D341Med (cell line): ENCODE measurements at places on chromosomes 4 and X.
A peak's percentile ranks its signal among the peaks of the same experiment; 100 is the strongest.

- DNase-seq, result no peak
Measured at GRCh38 chrX:132114607-132115006, 13.2 kb downstream of the FRMD7 start.

- DNase-seq, result no peak
Measured at GRCh38 chr4:151439320-151439719, 30.3 kb downstream of the FHIP1A start.

DNA sequence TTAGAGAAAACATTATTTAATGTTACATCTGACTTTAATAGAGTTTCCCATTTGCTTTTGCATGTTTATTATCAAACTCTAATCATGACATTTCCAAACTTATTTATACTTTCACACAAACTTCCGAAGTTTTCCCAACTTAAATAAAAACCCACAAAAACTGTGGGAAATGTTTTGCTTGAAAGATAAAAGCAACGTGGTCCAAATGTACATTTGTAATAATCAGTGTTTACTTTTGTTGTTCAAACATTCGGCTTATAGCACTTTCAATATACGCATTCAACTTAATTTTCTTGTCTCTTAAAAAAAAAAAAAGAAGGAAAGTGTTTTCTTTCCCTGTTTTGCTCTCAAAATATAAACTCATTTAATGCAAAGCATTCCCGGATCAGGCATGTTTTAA lies 51.0 kb downstream of the STX18 start:
- no peak for DNase-seq

- no peak for DNase-seq
Measured at GRCh38 chr4:102569200-102569599, 68.0 kb downstream of the NFKB1 start.

- no peak for DNase-seq
Measured at GRCh38 chr4:20297261-20297660, 45.6 kb downstream of the SLIT2 start.

DNA sequence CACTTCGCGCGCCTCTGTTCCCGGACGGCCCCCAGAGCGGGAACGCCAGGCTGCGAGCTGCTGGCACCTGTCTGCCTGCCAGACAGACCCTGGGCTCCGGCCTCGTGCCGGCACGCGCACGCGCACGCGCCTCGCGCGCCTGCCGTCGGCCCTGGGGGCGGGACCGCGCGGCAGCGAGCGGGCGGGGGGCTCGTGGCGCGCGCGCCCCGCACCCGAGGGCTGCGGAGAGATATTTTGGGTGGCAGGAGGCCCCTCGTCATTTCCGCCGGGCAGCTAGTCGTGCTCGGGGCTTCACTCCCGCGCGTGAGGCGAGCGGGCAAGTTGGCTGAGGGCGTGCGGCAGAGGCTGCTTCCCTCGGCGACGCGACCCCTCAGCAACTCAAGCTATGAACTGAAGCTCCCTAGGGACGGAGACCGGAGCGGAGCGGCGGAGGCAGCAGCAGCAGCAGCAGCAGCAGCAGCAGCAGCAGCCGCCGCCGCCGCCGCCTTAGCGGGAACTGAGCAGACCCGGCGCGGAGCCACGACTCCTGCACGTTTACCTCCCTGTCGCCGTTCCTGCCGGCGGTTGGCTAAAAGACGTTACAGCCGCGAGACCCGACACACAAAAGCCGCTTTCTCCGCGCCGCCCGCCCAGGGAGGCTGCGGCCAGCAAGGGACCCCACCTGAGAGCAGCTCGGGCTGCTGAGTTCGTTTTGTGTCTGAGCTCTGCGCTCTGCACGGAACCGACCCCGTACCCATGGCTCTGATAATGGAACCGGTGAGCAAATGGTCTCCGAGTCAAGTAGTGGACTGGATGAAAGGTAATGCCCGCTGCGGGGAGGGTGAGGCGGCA lies at the start of gene CNKSR2:
TSS of gene CNKSR2 (plus strand) at position 256 of the 831 bp plus-strand sequence. CDS start at position 736, 480 bp downstream.
- peak; percentile 91 for DNase-seq

DNA sequence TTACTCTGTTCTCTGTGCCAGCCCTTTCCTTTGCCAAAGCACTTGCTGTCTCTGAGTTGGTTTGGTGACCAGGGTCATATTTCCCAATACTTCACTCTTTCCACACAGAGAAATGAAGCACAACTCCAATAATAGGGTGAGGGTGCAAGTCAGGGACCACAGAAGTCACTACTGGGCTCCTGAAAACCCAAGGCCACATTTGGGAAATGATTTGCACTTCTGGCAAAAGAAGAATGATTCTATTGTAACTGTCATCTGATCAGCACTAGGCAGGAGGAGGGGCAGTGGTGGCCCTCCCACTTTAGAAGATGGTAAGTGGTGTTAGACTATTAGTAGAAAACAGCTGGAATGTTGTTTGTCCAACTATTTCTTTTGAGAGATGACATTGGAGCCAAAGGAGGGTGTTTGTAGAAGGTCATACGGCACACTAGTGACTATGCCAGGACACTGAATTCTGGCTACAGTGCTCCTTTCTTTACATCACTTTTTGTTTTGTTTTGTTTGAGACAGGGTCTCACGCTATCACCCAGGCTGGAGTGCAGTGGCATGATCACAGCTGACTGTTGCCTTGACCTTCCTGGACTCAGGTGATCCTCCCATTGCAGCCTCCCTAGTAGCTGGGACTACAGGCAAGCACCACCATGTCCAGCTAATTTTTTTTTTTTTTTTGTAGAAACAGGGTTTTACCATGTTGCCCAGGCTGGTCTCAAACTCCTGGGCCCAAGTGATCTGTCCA lies 10.8 kb upstream of the HADH start:
- no peak for DNase-seq

DNA sequence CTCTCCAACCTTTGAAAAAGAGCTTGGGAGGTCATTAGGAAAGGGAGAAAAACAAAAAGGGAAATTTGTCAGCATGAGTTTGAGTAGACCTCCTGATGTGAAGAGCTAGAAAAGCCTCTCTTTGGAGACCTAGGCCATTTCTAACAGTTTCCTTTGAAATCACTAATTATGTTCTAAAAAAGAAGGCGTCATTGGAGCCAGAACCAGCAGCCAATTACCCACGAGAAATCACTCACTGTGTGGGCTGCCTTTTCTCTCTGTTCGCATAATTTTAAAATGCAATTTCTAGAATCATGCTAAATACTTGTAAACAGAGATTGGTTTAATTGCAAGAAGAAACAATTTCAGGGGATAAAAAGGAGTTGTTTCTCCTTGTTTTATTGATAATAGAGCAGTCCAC lies 246.3 kb upstream of the GATB start:
- no peak for DNase-seq

- no peak for DNase-seq
Measured at GRCh38 chr4:20251031-20251795, 492 bp upstream of the SLIT2 start.

- DNase-seq, result peak; percentile 43
Measured at GRCh38 chr4:185847352-185848097, 35.5 kb upstream of the SORBS2 start.

- DNase-seq, result no peak
Measured at GRCh38 chrX:80174925-80175574, 160.5 kb downstream of the TBX22 start.
